ENCODE measurements at places on chromosomes 1 and 21. TPM values are rescaled to one million over a fixed set of nuclear protein-coding genes. Genes with fewer than 3 reads are reported as not detected.

Gene GFI1
- total RNA-seq = not detected

Gene IVL
- total RNA-seq = not detected

Gene ITGB2
- 22.2 TPM for total RNA-seq

Gene ASPM
- 0.52 TPM for total RNA-seq

Gene PLA2G2F
- not detected for total RNA-seq

All from gastrocnemius medialis (tissue), 4 donors.